ENCODE measurements at places on chromosomes 5 and 9. TPM values are rescaled to one million over a fixed set of nuclear protein-coding genes. Genes with fewer than 3 reads are reported as not detected.

Gene SMIM27
- 2.9 TPM for total RNA-seq

Gene FGFR4
- total RNA-seq: 16.4 TPM

Gene PLCXD3
- total RNA-seq: 20.9 TPM

Gene RUSC2
- 37.6 TPM for total RNA-seq

Gene C9orf43
- total RNA-seq: 0.16 TPM

Gene TMEM232
- total RNA-seq: not detected

Gene ABLIM3
- 31.9 TPM for total RNA-seq

Gene RFESD
- 0.16 TPM for total RNA-seq

Gene WDR55
- 21.1 TPM for total RNA-seq

Gene NUTM2G
- total RNA-seq: not detected

Gene GMCL2
- total RNA-seq: not detected

Gene ANKRD20A1
- total RNA-seq: under 0.01 TPM

Gene HOMER1
- 6.0 TPM for total RNA-seq

Gene FAM120A
- total RNA-seq: 78.3 TPM

Gene SPATA31C1
- total RNA-seq: not detected

Gene FCN2
- not detected for total RNA-seq

Measured in cardiac atrium fibroblast (primary cell).